ENCODE measurements at places on chromosomes 2 and 18.

- no peak for DNase-seq
These were observed 1.6 kb upstream of the ERMN start for GRCh38 chr2:157327200-157327599.

- DNase-seq = no peak
These were observed 26.9 kb upstream of the CABYR start for GRCh38 chr18:24111936-24112335.

DNA sequence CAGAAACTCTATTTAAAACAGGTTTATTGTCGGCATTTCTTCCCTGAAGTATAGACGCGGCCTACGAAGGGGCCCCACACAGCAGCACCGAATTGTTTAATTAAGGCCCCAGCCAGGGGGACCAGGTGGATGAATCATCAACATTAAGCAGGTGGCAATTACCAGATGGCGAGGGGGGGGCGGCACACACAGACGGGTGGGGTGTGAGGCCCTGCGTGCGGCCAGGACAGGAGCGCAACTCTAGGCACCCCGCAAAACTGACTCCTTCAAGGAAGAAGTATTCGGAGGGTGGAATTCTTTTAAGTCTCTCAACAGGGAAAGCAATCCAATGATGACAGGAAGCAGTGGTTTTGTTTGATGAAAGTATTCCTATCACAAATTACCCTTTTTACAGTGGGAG is 830.4 kb downstream of the GALR1 start:
- no peak for DNase-seq

DNA sequence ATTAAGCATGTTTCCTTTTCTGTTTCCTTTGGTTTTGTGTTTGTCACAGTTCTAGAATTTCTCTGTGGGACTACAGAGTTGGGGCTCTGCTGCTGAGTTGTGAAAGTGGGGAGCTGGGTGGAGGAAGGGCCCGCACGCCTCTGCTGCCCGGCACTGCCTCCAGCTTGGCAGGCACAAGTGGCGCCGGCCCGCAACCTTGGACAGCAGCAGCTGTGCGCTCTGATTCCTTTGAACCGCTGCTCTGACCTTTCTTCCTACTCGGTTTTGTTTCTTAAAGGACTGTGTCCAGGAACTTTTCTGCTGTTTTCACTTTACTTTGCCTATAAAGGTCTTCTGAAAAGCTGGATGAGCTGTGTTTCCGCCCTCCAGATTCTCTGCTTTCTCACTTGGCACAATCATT is 137.6 kb upstream of the ALPP start:
- DNase-seq = no peak

GRCh38 chr2:20449501-20450200 is 2.8 kb downstream of the RHOB start:
- DNase-seq = no peak

DNA sequence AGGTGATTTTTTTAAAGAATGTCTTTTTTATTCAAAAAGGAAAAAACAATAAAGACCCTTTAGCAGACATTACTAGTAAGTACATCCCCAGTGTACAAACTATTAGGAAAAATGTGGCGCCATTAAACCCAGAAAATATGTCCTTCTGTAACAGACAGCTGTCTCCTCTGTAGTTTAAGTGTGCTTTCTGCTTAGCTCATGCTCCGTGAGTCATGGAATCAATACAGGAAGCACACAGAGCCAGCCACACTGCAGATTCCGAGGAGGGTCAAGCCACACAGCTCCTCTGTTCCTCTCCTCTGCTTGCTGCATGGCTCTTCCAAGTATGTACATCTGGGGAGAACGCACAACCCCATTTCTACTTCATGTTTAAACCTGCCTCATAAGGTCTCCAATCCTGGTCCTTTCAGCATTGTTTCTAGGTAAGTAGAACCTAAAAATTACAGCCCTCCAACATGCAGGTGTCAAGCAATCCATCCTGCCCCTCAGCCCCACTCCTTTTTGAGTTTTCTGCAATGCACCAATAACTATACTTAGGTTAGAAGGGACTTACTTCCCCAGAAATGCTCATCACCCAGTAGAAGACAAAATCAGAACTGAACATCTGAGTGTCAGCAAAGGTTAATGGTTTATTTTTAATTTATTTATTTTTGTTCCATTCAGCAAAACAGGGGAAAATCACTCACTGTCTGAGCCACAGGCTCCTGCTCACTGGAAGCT is 37.5 kb downstream of the ACVR1 start:
- no peak for DNase-seq

DNA sequence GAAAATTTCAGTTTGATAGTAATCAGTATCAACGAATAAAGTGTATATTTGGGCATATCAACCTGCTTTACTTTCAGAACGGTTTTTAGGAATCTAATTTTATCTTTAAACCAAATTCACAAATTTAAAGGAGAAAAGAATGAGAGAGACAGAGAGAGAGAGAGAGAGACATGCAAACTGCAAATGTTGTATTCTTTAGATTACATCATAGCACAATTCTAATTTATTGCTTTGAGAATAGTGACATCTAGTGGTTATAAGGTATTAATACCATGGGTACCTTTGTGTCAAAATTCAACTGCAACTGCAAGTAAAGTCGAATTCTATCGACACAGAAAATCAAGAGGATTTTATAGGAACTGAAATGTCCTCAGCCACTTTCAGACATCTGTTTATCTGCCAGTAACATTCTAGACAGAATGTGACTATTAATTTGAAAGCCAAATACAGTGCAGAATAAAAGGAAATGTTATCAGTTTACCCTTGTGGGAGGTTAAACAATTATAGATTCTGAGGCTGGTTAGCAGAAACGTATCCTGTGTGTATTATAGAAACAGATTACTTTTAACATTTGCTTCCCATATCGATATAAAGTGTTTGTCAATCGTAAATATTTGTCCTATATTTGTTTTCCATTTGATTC is 529.8 kb upstream of the VRK2 start:
- no peak for DNase-seq

GRCh38 chr2:85733121-85733960 is 20.4 kb upstream of the ATOH8 start:
- DNase-seq = no peak

- DNase-seq = no peak
These were observed 500.5 kb downstream of the CCDC85A start for GRCh38 chr2:56684327-56684726.

GRCh38 chr2:208984376-208985090 is 439.3 kb upstream of the MAP2 start:
- no peak for DNase-seq

GRCh38 chr18:9681217-9681616 is 26.9 kb upstream of the RAB31 start:
- no peak for DNase-seq

DNA sequence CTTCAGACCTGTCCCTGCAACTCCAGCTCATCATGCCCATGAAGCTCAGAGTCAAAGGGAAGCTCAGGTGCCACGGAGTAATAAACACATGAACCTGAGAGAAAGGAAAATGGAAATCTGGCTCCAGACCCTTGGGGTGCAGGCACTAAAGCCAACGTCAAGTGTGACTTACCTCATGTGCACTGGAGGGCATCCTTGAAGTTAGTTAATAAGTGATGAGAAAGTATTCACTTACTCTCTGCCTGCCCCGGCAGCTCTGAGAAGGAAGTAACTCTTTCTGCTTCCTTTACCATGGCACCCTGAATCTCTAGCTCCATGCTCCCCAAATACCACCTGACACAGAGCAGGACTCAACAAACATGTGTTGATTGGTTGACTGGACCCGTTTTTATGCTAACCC is 21.4 kb upstream of the AGAP1 start:
- DNase-seq = no peak

DNA sequence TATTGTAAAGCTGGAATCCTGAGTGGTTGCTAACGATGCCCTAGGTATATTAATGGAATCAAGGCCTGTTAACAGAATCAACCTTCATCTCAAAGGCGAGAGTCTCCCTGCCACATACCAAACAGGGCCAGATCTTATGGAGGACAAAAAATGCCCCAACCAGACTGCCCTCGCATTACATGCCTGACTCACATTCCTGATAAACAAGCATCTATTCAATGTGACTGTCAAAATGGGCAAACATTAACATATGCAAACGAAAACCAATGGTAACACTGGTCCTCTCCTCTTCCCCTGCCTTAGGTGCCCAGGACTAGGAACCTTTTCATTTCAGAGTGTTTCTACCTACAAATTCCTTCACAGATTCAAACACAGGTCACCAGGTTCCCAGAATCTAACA is 83.4 kb downstream of the COL6A3 start:
- DNase-seq = no peak

DNA sequence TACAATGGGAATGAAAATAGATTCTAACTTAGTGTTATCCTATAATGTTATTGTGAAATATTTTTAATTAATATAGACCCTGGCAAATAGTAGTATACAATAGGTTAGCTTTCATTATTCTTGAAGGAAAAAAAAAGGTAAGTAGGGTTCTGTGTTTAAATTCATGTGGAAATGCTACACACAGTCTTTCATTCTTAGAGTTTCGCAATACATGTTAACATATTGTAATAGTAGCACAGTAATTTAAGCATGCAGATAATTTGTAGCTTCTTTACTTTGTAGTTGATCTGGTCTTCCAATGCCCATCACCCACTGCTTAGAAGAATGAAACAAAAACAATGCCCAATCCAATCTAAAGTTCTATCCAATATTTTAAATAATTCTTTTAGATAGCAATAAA is 54.8 kb upstream of the MSTN start:
- no peak for DNase-seq

DNA sequence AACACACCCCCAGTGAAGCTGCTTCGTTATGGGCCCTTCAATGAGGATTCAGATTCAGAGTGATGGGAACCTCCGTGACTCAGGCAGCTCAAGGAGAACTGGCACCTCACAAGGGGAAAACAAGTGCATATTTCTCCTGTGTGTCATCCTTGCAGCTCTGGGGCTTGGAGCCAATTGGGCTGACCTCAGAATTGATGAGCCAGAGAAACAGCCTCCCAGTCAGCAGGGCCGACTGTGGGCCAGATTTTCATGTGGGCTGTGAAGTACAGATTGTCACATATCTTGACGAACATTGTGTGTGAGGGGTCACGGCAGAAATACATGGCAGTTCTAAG is 189.6 kb upstream of the SP5 start:
- no peak for DNase-seq

DNA sequence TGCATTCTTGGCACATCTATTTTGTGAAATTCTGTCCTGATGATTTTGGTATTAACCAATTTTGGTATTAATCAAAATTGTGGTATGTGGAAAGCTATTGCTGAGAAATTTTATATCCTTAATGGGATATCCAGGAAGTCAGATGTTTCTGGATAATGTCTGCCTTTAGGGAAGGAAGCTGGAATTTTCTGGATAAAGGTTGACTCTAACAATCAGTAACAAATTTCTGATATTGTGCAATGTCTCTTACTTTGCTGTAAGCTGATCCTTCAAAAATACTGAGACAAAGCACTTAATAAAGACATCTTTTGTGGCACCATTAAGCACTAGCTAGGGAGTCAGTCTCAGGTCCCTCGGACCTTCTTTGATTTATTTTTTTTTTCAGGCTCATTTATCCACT is 100.8 kb upstream of the UGP2 start:
- DNase-seq = no peak

DNA sequence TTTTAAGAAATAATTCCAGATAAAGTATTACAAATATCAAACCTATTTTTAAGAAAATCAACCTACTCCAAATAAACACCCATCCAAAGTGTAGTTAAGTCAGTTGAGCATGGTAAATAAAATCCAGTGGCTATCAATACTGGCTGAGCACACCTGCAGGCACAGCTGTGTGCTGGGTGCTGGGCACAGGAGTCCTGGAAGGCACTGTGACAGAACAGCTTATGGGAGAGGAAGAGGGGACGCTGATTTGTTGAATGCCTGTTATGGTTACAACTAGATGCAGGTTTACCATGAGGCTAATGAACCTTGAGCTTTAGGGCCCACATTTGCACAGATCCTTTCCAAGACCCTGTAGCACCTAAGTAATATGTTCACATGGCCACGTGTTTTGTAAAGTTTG is 202.7 kb downstream of the MTX2 start:
- DNase-seq = no peak

DNA sequence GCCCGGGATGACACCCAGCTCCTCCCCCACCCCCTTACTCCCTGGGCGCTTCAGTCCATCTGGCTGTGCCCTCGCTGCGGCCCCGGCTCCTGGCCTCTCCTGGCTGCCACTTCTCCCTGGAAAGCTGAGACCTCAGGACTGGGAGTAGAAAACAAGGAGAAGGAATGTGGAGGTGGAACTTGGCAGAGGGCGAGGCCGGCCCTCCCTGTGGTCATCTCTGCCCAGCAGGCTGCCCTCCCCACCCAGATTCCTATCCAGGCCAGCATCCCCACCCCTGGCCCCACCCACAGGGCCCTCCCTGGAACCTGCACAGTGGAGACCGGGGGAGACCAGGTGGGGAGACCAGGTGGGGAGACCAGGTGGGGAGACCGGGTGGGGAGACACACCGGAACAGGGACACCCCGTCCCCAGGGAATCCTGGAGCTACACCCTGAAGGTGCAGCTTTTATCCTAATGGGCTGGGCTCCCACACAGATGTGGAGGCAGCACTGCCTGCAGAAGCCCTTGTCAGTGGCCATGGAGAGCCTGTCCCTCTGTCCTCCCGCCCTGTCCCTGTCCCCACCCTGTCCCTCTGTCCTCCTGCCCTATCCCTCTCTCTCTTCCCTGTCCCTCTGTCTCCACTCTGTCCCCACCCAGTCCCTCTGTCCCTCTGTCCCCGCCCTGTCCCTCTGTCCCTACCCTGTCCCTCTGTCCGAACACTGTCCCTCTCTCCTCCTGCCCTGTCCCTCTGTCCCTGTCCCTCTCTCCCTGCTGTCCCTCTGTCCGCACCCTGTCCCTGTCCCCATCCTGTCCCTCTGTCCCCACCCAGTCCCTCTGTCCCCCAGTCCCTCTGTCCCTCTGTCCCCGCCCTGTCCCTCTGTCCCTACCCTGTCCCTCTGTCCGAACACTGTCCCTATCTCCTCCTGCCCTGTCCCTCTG is 157.1 kb downstream of the PXDN start:
- DNase-seq = no peak

- DNase-seq = no peak
These were observed 40.8 kb downstream of the MTERF4 start for GRCh38 chr2:241061275-241061674.

GRCh38 chr2:120463527-120463926 is 117.6 kb downstream of the INHBB start:
- no peak for DNase-seq

- no peak for DNase-seq
These were observed 107.1 kb upstream of the CTAGE1 start for GRCh38 chr18:22524783-22525182.

DNA sequence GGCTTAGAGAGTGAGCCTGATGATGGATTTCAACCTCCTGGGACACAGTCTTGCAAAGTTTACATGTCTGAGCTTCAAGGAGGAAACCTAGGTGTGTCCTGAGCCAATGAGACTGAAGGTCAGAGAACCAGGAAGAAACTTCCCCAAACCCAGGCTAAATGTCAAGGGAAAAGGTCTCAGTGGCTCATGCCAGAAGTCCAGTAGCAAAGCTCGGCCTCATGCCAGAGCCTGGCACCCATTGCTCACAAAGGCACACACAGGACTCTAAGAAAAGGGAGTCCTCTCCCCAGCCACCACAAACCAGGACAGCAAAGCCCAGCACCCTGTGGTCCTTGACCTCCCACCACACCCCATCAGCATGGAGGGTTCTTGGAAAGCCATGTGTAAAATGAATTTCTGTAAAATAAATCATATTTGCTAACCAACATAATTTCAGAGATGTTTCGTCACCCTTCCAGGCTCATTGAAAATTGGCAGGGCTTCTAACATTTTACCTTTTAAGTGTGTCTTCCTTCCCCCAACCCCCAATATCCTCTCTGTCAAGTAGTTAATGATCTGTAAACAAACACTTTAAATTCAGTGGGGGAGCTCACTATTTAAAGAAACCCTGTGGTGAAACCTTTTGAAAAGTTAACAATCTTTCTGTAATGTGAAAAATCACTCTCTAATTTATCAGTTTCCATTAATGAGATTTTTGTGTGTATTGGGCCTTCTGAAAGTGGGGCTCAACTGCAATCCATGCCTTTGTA is 77.1 kb downstream of the BCL11A start:
- no peak for DNase-seq
